Testis (tissue), 5 donors: ENCODE measurements at places on chromosomes 6 and 20. TPM values are rescaled to one million over a fixed set of nuclear protein-coding genes. Genes with fewer than 3 reads are reported as not detected.

- H3K36me3 ChIP-seq: no peaks in the 10 kb centered on the region
- no peaks in the 10 kb centered on the region for H3K27me3 ChIP-seq
- DNase-seq: no peak
- H3K4me3 ChIP-seq: no peak overlapping the region
- no peaks in the 10 kb centered on the region for H3K4me1 ChIP-seq
These were observed 203.1 kb downstream of the UBE3D start for GRCh38 chr6:82862543-82862942.

GRCh38 chr6:9140172-9140571, 704.8 kb upstream of the SLC35B3 start:
- H3K4me3 ChIP-seq: no peak overlapping the region
- no peaks in the 10 kb centered on the region for H3K36me3 ChIP-seq
- no peaks in the 10 kb centered on the region for H3K4me1 ChIP-seq
- no peak for DNase-seq
- no peak overlapping the region for H3K27ac ChIP-seq
- H3K27me3 ChIP-seq: no peaks in the 10 kb centered on the region

DNA sequence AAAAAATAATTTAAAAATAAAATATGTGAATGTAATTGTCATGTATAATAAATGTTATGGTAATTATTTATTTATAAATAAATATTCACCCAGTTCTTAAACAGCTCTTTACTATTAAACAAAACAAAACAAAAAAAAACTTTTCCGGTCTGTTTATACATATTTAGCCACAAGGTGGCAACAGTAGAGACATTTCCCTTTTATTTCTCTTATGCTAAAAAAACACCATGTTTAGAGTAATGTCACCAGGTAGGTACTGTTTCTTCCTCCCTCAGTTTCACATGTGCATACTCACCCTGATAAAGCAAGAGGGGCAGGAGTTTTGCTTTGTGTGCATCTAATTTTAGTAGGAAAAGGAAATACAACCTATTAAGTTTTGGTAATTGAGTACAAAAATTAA, 610.4 kb upstream of the IMPG1 start:
- H3K4me3 ChIP-seq: no peak overlapping the region
- H3K27me3 ChIP-seq: no peaks in the 10 kb centered on the region
- no peak overlapping the region for H3K27ac ChIP-seq

GRCh38 chr20:45037050-45037449, 63.9 kb downstream of the KCNS1 start:
- H3K27me3 ChIP-seq: no peaks in the 10 kb centered on the region
- H3K4me1 ChIP-seq: no peaks in the 10 kb centered on the region
- H3K27ac ChIP-seq: no peak overlapping the region
- no peak overlapping the region for H3K4me3 ChIP-seq

GRCh38 chr20:51419231-51419630, 123.3 kb downstream of the NFATC2 start:
- no peak overlapping the region for H3K27ac ChIP-seq
- DNase-seq: no peak
- no peak overlapping the region for H3K4me3 ChIP-seq
- no peaks in the 10 kb centered on the region for H3K4me1 ChIP-seq

GRCh38 chr20:45405571-45406259, 2.4 kb upstream of the DBNDD2 start:
- peaks cover 7% of the 10 kb centered on the region for H3K4me1 ChIP-seq
- no peaks in the 10 kb centered on the region for H3K27me3 ChIP-seq
- no peak for DNase-seq
- peak overlapping the region; percentile 70 for H3K4me3 ChIP-seq
- no peaks in the 10 kb centered on the region for H3K36me3 ChIP-seq

DNA sequence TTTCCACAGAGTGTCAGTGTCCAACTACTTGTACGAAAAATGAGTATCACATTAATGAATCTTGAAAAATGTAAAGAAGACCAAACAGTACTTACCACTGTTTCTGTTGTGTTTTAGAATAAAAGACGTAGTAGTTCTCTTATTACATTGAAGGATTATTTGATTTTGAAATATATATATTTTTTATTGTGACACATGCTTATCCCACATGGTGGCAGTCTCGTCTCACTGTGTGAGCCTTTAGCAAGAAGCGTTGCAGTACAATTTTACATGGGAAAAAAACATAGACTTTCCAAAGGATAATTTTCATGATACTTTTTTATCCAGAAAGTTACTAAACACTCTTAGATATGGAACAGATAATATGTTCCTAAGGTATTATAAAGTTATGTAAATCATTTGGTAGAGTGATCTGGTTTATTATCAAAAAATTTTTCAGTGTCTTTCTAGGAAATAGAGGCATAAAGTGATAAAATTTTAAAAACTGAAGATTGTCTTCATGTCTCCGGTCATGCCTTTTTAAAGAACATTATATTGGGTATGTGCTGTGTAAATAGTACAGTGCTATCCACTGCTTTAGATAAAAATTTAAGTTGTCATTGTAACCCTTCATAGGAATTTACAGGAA, 117.5 kb upstream of the SAMD5 start:
- H3K27ac ChIP-seq: no peak overlapping the region
- no peaks in the 10 kb centered on the region for H3K4me1 ChIP-seq
- DNase-seq: peak; percentile 43
- no peaks in the 10 kb centered on the region for H3K27me3 ChIP-seq

The MCHR2 gene
- polyA plus RNA-seq: 0.83 TPM

The COL19A1 gene
- 0.30 TPM for polyA plus RNA-seq
